Adrenal gland (tissue), 19 donors: ENCODE measurements at places on chromosomes 2 and 18. TPM values are rescaled to one million over a fixed set of nuclear protein-coding genes. Genes with fewer than 3 reads are reported as not detected.

Gene CD8B2
- not detected for polyA plus RNA-seq

Gene CCDC138
- polyA plus RNA-seq, result 1.0 TPM

Gene ASPRV1
- 2.8 TPM for polyA plus RNA-seq

Gene CYS1
- polyA plus RNA-seq, result 0.05 TPM

Gene HOXD8
- polyA plus RNA-seq, result 14.4 TPM

Gene MROH2A
- not detected for polyA plus RNA-seq

Gene NOSTRIN
- polyA plus RNA-seq, result 49.9 TPM

Gene GPR45
- not detected for polyA plus RNA-seq

Gene DCC
- 0.94 TPM for polyA plus RNA-seq

Gene AKAIN1
- 9.7 TPM for polyA plus RNA-seq

Gene ANKRD12
- polyA plus RNA-seq, result 21.2 TPM

Gene GPAT2
- 0.90 TPM for polyA plus RNA-seq

Gene RNPEPL1
- 5.1 TPM for polyA plus RNA-seq

Gene TNFAIP6
- polyA plus RNA-seq, result 0.20 TPM

Gene ZNF236
- polyA plus RNA-seq, result 4.0 TPM

Gene VIL1
- 0.09 TPM for polyA plus RNA-seq

Gene COBLL1
- 212 TPM for polyA plus RNA-seq

Gene PCARE
- polyA plus RNA-seq, result 0.08 TPM

Gene MOB4
- polyA plus RNA-seq, result 117 TPM

Gene CELF4
- 3.9 TPM for polyA plus RNA-seq

Gene GPBAR1
- polyA plus RNA-seq, result 0.11 TPM

Gene ANKRD30BL
- not detected for polyA plus RNA-seq

Gene ITGA4
- 0.56 TPM for polyA plus RNA-seq

Gene REG1A
- 7.2 TPM for polyA plus RNA-seq

Gene CCBE1
- 8.1 TPM for polyA plus RNA-seq

Gene DQX1
- 0.32 TPM for polyA plus RNA-seq

Gene TMEM169
- polyA plus RNA-seq, result 0.24 TPM

Gene RBMS1
- polyA plus RNA-seq, result 54.7 TPM

Gene DOCK10
- 9.2 TPM for polyA plus RNA-seq

Gene NEU2
- not detected for polyA plus RNA-seq

Gene SMYD5
- polyA plus RNA-seq, result 25.7 TPM

Gene CRYGD
- not detected for polyA plus RNA-seq

Gene FSIP2
- 0.47 TPM for polyA plus RNA-seq

Gene GPC1
- 70.9 TPM for polyA plus RNA-seq

Gene CDK5R2
- polyA plus RNA-seq, result 1.7 TPM
